ENCODE measurements at places on chromosomes 2 and 18. TPM values are rescaled to one million over a fixed set of nuclear protein-coding genes. Genes with fewer than 3 reads are reported as not detected.

The G6PC2 gene
- not detected for polyA plus RNA-seq

- DNase-seq, result no peak
Observed at GRCh38 chr2:133802409-133803039, 234.3 kb upstream of the NCKAP5 start.

The RPRD1A gene
- 61.2 TPM for polyA plus RNA-seq

- no peak for DNase-seq
Observed at GRCh38 chr2:3475771-3476170, 43.6 kb downstream of the ADI1 start.

DNA sequence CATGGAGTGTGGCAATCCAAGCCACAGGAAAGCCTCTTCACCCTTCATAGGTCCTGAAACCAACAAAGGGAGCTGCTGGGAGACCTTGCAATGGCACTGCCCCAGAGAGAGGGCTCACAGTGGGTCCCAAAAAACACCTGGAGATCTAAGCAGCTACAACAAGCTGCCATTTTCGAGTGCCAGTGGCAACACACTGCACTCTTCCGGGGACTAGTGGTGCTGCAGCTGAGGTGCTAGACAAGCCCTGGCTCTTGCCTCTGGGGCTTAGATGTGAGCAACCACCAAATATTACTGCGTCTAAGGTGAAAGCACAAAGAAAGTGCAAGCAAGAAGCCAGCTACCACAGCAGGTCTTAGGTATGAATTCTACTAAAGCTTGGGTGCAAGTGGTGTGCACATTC, 192.9 kb downstream of the NOL4 start:
- DNase-seq, result no peak

DNA sequence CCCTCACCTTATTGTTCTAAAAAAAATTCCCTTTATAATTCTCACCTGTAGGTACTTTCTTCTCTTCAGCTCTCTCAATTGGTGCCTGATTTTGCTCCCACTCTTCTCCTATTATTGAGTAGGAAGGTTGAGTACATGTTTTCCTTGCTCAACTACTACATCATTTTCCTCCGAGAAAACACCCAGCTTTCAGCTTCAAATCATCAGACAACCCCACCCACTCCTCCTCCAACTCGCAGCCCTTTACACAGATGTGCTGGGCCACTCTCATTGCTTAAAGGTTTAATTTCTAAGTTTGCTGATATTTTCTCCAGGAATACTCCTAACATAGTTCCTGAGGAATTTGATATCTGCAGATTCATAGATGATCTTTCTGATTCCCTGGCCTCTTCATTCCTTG, 734.4 kb upstream of the ZEB2 start:
- no peak for DNase-seq

DNA sequence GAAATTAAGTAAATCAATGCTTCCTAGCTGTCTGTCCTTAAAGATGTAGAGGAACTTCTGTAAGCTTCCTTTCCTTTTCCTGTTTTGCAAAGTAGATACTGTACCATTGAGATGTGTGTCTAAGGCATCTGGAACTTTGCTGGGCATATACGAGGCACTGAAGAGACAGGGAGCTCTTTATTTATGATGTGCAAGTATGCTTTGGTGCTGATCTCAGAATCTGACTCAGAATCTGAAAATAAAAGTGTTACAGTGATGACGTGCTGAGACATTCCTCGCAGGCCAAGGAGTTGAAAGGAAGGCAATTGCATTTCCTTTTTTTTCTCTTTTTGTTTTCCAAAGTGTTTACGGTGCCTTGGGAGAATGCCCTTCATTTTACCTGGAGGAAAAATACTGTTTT, 230.9 kb upstream of the RGPD4 start:
- no peak for DNase-seq

The TGFA gene
- polyA plus RNA-seq, result 16.1 TPM

DNA sequence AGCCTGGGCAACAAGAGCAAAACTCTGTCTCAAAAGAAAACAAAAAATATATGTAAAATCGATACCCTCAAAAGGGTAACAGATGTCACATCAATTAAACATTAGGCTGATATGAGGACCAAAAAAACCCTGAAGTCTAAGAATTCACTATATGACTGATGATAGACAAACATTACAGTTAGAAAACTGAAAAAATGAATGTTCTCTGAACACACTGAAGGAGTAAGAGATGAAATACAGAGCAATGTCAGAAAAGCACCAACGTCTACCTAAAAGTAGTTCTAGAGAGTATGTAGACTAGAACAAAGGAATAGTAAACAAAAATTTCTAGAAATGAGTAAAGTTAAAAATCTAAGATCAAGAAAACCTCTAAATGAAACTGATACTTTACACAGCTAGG, 81.9 kb downstream of the SLC66A3 start:
- DNase-seq, result no peak

- no peak for DNase-seq
Observed at GRCh38 chr2:44566059-44566458, 204.3 kb downstream of the CAMKMT start.

The NT5C1B gene
- 1.0 TPM for polyA plus RNA-seq

DNA sequence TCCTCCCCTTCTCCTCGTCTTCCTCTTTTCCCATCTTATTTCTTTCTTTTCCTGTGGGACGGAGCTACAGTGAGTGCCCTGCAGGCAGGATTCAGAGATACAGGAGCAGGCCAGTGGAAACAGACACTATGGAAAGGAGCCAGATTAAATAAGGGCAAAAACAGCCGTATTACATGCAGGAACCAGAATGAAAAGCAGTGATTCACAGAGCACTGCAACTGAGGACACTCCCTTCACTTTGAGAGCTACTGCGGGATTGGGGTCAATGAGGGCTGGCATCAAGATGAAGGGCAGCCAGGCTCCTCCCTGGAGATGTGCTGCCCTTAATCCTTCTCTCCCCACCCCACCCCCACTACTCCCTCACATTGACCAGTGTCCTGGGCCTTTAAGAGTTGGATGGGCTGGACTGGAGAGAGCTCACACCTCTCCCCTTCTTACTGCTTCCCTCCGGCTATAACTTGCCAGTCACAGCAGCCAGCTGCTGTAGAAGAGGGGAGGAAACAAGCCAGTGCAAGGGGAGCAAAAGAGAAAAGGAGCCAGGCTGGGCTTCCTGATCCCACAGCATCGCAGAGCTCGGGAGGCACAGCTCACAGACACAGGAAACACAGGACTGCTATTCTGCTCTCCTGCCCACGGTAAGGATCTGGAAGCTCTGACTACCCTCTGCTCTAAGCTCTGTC, at the start of gene PLCD4:
PLCD4 (plus strand) TSS at position 464 of the 680 bp plus-strand sequence. CDS start 7,841 bp downstream, outside the sequence.
- DNase-seq, result peak; percentile 20

- DNase-seq, result no peak
Observed at GRCh38 chr2:133835821-133836619, 267.8 kb upstream of the NCKAP5 start.

DNA sequence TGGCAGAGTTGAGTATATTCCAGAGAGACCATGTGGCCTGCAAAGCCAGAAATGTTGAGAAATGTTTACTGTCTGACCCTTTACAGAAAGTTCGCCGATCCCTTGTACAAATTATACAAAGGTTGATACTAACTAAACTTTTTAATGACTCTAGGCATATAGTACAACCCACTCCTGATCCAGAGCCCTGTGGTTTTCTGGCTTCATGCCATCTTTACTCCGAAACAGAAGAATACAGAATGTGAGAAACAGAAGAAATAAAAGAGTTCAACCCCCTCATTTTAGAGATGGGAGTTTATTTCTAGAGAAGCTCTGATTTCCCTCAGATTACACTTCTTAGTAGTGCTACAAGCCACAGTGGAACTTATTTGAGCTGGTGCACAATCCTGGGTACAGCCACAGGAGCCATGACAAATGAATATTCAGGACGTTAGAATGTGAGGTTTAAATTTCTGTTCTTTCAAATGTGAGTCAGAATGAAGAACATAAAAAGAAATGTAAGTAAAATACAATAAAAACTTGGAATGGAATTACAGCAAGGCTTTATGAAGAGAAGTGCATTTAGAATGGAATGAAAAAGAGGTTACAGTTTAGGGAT, 38.0 kb upstream of the SMCHD1 start:
- no peak for DNase-seq

- no peak for DNase-seq
Observed at GRCh38 chr2:239379641-239380170, 21.1 kb downstream of the HDAC4 start.

The UCN gene
- 1.0 TPM for polyA plus RNA-seq

DNA sequence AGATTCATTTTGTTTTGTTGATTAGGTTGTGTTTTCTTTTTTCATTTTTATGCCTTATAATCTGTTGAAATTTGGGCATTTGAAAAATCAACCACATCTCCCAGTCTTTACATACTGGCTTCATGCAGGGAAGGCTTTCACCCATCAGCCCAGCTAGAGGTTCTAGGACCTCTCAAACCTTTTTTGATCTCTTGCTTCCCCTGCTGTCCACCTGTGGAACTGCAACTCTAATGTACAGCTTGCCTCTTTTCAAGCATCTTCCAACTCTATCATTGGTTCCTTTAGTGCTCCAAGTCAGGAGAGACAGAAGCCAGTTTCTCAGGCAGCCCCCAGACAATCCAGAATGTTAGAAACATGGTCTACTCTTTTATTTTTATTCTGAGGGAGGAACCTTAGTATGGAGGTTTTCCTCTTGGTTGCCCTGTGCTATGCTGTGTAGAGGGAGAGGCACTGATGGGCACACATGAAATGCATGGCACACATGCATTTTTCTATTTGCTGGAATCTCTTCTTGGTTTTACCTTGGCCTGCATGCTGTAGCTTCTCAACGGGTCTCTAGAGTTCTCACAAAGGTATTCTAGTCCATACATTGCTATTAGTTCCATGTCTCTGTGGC, 107.2 kb upstream of the L3MBTL4 start:
- no peak for DNase-seq

The SOCS6 gene
- polyA plus RNA-seq, result 27.5 TPM

DNA sequence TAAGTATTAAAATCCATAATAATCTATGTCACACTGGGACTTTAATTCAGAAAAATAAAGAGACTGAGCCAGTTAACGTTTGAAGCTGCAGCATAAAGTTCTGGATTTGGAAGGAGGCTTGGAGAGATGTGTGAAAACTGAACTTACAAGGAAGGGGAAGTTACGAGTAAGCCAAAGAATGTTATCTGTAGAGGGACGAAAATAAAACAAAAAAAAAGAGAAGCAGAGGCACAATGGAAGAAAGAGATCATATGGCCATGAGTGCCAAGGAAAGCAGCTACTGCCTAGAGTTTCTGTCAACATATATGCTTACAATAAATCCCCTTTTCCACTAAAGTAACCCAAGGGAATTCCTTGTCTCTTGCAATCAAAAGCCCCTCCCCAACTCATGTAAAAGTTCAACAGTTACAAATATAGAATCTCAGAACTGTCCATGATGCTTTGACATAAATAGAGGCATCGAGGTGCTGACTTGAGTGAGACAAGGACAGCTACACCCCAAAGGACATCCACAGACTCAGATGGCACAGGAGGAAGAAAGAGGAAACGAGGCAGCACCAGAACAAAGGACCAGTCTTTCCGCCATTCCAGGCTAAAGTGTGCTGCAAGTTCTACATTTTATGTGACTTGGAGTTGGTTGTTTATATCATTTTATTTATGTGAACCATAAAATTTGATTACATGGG, 16.1 kb upstream of the ARL5A start:
- peak; percentile 33 for DNase-seq

GRCh38 chr2:69893684-69894551, at the start of gene SNRNP27:
Gene SNRNP27 (plus strand): TSS chr2:69893956. CDS start chr2:69893985, 29 bp downstream.
- DNase-seq, result peak; percentile 83

DNA sequence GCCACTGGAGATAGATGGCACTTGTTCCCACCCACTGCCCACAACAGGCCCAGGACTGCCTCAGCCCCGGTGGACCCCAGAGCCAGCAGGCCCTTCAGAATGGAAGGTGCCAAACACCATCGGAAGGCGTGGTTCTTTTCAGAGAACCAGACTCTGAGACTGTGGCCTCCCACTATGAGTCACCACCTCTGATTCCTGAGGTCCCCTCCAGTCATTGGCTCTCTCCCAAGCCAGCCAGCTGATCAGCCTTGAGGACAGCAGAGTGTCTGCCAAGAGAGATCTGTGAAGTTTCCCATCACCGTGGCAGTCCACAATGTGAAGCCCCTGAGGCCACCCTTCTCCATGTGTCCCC, 10.4 kb upstream of the MAP3K2 start:
- DNase-seq, result no peak

GRCh38 chr2:20229322-20230113, 4.6 kb upstream of the SDC1 start:
- no peak for DNase-seq

The HOXD12 gene
- 0.34 TPM for polyA plus RNA-seq

DNA sequence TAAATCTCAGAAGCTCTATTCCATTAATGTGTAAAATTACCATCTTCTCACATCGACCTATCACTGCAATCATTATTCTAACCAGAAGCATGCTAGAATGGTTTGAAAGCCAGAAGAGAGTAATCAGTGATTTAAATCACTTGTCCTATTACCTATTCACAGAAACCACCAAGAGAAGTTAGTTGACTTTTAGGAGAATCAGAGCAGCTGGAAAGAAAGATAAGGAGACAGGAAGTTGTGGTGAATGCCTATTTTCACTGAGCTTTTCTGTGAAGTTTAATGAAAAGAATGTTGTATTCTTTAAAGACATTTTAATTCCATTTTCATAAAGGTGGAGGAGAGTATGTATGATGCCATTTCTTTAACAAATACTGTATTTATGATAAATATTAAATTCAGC, 352.6 kb upstream of the CRIM1 start:
- DNase-seq, result no peak

GRCh38 chr2:161004379-161004778, 155.8 kb upstream of the TANK start:
- DNase-seq, result no peak

- DNase-seq, result no peak
Observed at GRCh38 chr18:49321797-49322461, 138.5 kb downstream of the DYM start.

DNA sequence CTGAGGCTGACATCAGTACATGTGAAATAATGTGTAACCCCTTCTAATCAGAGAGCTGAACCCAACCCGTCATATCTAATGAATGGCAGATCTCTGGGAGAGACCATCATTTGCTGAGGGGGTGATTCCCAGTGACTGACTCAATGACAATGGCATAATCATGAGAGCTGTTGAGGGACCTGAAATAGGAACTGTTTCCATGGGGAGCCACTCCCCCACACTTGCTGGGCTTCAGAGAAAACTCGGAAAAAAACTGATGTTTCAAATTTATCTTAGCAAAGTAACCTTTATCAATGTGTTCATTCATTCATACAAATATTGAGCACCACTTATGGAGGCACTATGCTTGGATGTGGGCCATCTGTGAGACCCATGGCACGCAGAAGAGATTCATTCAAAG, 93.4 kb upstream of the ZBTB14 start:
- no peak for DNase-seq

- peak; percentile 95 for DNase-seq
Observed at GRCh38 chr2:41963661-41964525, 83.9 kb upstream of the PKDCC start.

GRCh38 chr2:216116418-216116817, 7.3 kb downstream of the XRCC5 start:
- no peak for DNase-seq

The LRATD1 gene
- 28.0 TPM for polyA plus RNA-seq

The SH2D6 gene
- polyA plus RNA-seq, result 1.1 TPM

The CDH19 gene
- polyA plus RNA-seq, result 0.54 TPM

The FSHR gene
- not detected for polyA plus RNA-seq
